ENCODE measurements at places on chromosomes 7 and 10.

- DNase-seq: peak; percentile 1
These were observed 533.7 kb upstream of the IGFBP3 start for GRCh38 chr7:46454816-46455215.

DNA sequence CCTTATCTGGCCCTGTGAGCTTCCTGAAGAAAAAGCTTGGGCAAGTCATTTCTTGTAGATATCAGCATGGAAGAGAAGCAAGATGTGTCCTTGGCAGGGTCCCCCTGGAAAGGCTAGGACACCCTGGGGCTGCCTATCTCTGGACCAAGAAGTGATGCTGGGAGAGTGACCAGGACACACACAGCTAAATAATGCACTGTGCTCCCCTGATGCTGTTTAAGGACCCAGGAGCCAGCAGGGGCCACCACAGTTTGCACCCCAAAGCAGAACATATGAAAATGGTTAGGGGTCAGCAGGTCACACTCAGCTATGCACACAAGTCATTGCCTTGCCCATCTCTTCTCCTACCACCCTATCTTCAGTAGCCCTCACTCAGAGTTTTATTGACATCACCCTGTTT lies 47.9 kb upstream of the GPR26 start:
- DNase-seq: no peak

DNA sequence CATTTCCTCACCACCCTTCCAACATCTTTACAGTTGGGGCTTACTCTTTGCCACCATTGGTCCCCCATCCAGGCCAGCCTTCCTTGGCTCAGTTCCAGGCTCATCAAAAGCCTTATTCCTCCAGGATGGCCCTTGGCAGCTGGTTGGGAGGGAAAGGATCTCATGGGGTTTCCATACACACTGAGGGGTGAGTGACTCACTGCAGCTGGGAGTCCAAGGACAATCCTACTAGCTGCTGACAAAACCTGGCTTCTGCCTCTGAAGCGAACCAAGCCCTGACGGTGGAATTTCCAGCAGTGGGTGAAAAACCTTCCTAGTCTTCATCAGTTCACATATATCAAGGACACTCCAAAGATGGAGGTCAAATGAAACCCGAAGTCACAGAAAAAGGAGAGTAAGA lies 22.9 kb downstream of the CRHR2 start:
- DNase-seq: no peak

- peak; percentile 84 for DNase-seq
These were observed 53.1 kb upstream of the KMT2E start for GRCh38 chr7:104960741-104961448.

- DNase-seq: no peak
These were observed 60.7 kb downstream of the LHPP start for GRCh38 chr10:124522131-124522932.

DNA sequence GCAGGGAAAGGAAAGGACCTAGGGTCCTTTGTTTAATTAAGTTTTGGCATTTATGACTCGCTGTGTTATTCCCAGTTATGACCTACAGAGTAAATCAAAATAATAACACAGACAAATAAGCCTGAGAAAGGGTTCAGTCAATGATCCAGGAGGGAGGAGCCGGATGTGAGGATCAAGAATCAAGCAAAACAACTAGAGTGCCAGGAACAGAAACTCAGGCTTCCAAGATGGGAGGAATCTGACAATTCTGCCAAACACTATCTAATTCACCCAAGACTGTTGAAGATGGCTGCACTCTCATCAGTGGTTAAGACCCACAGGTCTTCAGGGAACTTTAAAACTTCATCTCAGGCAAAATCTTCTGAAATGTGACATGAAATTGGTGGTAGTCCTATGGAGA lies 50.3 kb upstream of the PIP4K2A start:
- no peak for DNase-seq
